Epithelial cell of proximal tubule (primary cell): ENCODE measurements at places on chromosomes 11 and 22.

- DNase-seq, result no peak
These were observed 29.9 kb downstream of the CTNND1 start for GRCh38 chr11:57791321-57792059.

- no peak for DNase-seq
These were observed 100.0 kb upstream of the B3GAT1 start for GRCh38 chr11:134512061-134512460.

- no peak for DNase-seq
These were observed 79.9 kb downstream of the AMBRA1 start for GRCh38 chr11:46513934-46514342.

DNA sequence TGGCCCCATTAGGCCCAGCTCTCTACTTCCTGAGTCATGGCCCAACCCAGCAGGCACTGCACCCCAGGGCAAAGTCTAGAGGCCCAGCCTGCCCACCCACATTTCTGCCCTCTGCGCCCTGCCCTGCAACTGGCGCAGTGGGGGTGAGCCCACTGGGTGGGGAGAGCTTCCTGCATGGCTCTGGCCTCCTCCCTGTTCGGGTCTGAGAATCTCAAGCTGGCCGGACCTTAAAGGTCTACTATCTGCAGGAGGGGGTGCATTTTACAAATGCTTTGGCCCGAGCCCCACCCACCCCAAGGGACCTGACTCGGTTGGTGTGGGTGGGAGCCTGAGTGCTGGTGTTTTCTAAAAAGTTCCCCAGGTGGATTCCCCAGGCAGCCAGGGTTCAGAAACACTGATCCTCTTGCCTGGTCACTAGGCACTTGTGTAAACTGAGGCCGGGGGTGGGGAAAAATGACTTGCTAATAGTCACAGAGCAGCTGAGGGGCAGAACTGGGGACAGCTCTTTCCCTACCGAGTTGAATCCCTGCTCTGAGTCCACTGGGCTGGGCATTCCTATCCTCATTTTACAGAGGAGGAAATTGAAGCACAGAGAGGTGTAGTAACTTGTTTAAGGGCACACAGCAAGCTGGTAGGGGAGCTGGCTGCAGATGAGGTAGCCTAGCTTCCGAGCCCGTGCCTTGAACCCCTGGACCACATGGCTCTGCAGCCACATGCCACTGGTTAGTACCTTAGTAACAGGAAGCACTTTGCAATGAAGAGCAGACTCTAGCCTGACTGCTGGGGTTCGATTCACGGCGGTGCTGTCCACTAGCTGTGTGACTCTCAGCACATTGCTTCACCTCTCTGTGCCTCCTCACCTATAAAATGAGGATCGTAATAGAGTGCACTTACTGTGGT is 36.3 kb downstream of the CD82 start:
- DNase-seq, result no peak

GRCh38 chr11:849951-850774 is 7.5 kb downstream of the TSPAN4 start:
- DNase-seq, result no peak

- DNase-seq, result no peak
These were observed 15.4 kb upstream of the MYOD1 start for GRCh38 chr11:17703951-17704350.

GRCh38 chr11:128576555-128576954 is 10.8 kb downstream of the ETS1 start:
- no peak for DNase-seq

- no peak for DNase-seq
These were observed 31.6 kb upstream of the SNX19 start for GRCh38 chr11:130947889-130948288.

- no peak for DNase-seq
These were observed 14.9 kb upstream of the ISX start for GRCh38 chr22:35051013-35051535.

DNA sequence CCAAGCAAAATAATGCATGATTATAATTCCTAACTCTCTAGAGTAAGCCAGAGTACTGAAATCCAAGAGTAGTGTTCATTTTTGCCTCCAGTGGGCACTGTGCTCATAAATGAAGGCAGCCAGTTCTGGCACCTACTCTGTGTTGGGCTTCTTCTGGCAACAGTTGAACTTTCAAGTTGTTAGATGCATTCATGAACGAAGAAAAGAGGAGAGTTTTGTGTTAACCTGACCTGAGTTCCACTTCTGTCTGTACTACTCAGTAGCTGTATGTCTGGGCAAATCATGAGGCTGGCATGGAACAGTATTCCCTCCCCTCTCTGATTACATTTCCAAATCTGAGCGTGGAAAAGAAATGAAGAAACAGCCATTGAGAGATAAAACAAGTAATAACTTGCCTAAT is 20.3 kb upstream of the TENM4 start:
- no peak for DNase-seq

DNA sequence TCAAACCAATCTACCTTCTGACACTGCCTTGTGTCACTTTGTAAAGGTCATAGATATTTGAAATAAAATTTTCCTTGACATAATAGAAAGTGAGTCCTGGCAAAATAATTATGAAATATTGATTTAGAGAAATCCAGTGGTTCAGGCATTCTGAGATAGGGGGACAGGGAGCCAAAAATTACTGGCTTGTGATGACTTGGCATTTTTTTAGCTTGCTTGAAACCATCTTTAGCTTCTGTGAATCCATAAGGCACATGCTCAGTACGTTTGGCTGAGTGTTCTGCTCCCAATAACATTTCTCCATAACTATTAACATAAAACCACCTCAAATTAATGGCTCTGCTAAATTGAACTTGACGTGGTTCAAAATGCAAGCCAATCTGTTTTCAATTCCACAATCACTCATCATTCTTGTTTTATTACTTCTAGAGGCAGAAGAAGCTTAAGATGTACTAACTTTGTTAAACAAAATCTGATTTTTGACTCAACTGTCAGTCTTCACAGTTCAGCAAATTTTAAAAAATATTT is 209.0 kb downstream of the LRRC4C start:
- no peak for DNase-seq

GRCh38 chr22:35648066-35649025 is at the start of gene APOL6:
APOL6 (plus strand) TSS chr22:35648446; CDS start chr22:35656426, 7,980 bp downstream.
- peak; percentile 65 for DNase-seq

- DNase-seq, result no peak
These were observed 75.8 kb downstream of the GAS2 start for GRCh38 chr11:22742157-22742613.

GRCh38 chr11:35029979-35030682 is 108.8 kb upstream of the CD44 start:
- DNase-seq, result no peak

GRCh38 chr11:2178906-2179494 is 7.4 kb upstream of the TH start:
- DNase-seq, result peak; percentile 22

DNA sequence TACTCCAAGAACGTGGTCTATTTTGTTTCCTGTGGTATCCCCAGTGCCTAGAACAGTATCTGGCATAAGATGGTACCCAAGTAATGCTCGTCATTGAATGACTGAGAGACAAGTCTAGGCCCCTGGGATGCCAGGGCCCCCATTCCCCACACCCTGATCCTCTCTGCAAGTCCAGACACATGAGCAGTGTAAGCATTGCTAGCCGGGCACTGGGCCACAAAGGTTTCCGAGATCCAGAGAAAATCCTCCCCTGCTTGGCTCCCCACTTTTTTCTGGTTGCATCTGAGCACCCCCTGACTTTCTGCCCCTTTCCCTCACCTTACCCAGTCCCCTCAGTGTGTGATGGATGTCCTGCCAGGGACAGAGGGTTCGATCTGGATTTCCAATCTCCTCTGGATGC is 160.1 kb upstream of the NECTIN1 start:
- DNase-seq, result no peak

GRCh38 chr11:90803366-90803765 is 580.5 kb upstream of the CHORDC1 start:
- DNase-seq, result no peak

- no peak for DNase-seq
These were observed 32.9 kb downstream of the TST start for GRCh38 chr22:36986242-36986821.

DNA sequence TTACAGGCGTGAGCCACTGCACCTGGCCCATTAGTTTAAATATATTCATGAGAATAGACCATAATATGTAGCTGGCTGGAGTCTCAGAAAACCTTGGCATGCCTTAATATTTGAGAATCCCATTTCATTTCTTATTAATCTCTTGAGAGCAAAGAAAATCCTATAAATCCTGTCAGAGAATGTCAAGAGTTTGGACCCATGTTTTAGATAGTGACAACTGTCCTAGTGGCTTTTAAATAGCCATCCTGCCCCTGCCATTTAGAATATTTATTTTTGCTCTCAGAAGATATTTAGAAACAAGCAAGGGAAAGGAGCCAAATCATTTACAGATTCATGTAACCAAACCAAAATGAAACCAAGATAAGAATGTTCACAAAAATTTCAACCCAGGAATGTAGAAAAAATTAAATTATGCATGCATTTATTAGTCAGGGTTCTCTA is 107.2 kb downstream of the SWAP70 start:
- no peak for DNase-seq

GRCh38 chr11:119318240-119319135 is 1.6 kb upstream of the MCAM start:
- peak; percentile 62 for DNase-seq

DNA sequence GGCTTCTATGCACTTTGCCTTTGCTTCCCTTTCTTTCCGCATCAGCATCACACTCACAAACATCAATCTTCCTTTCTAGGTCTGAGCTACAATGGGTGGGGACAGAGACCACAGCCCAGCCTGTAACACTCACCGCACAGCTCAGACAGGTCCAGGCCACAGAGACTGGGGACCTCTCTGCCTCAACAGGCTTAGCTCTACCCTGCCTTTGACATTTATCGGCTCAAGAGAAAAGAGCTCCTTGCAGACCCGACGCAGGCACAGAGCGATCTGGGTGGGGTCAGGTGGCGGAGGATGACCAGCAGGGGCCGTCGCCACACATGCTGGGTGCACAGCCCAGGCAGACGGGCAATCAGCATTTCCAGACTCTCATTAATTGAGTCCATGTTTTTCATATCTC is 837.3 kb downstream of the TBC1D22A start:
- DNase-seq, result no peak

DNA sequence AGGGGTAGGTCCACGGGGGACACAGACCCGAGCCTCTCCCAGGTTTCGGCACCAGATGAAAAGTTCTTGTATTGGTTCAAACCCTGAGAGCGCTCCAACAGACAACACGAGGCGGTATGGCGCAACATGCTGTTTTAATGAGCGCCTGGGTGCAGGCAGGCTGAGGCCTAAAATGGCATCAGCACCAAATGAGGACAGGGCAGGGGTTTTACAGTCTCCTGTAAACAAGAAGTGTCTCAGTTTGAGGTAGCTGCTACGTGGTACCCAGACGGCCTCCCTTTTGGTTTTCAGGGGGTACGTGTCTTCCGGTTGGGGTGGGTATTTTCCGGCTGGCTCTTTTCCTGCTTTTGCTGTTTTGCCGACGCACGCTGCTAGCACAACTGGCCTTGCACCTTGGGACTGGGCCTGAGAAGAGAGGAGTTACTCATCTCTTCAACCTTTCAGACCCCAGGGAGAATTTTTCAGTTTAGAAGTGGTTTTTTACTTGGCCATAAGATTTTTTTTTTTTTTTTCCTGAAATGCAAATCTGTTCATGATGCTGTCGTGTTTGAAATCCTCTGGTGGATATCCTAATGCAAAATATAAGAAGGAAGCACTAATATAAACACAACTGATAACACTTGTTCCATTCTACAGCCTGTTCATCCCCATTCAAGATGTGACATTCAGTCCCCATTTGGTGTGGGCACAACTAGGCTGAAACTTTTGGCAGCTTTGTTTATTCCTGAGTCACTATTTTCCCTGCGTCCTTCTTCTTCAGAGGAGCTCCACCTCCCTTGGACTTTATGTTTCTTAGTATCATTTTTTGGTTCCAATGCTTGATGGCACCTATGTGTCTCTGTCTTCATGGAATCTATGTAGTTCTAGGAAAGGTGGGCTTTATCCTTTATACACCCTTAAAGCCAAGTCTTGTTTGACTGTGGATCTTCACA is 6.5 kb downstream of the PPFIBP2 start:
- DNase-seq, result no peak

GRCh38 chr11:96219981-96220623 is 122.9 kb downstream of the MAML2 start:
- DNase-seq, result no peak
